Frontal cortex (tissue), 4 donors: ENCODE measurements at places on chromosomes 13 and 19. TPM values are rescaled to one million over a fixed set of nuclear protein-coding genes. Genes with fewer than 3 reads are reported as not detected.

DNA sequence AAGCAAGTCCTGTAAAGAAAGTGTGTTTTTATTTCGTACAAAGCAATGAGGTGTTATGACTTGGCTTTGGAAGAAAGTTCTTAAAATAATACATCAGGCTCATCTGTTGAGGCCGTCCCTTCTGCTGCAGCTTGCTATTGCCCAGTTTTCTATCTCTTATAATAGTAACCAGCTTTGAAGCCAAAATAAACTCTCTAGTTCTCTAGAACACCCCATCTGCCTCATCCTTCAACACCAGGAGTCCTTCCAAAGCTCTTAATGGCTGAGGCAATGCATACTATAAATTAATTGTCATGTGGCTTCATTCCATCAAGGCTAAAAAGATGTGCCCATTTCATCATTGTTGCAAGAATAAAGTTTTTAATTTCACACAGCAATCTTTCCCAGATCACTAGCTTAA, 49.4 kb upstream of the IPO5 start:
- no peak for DNase-seq

IGSF23 gene
- not detected for total RNA-seq

CBY2 gene
- not detected for total RNA-seq

ATP1A3 gene
- total RNA-seq: 149 TPM

- DNase-seq: no peak
Observed at GRCh38 chr13:21657538-21657937, 13.3 kb upstream of the FGF9 start.

DNA sequence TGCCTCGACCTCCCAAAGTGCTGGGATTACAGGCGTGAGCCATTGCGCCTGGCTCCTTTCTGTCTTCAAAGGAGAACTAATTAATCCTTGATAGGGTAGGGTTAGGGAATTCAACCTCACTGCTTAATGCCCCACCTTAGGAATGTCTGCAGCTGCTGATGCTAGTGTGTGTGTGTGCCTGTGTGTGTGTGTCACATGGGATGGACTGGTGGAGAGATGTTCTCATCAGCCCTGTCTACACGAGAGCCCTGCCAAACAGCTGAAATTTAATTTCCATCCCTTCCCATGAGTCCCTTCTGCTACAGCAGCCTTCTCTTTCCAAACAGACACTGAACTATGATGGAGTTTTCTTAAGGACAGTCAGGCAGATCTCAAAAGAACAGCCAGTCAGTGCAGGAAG, 46.5 kb upstream of the CLDN10 start:
- no peak for DNase-seq

OLFM2 gene
- 86.4 TPM for total RNA-seq

DNA sequence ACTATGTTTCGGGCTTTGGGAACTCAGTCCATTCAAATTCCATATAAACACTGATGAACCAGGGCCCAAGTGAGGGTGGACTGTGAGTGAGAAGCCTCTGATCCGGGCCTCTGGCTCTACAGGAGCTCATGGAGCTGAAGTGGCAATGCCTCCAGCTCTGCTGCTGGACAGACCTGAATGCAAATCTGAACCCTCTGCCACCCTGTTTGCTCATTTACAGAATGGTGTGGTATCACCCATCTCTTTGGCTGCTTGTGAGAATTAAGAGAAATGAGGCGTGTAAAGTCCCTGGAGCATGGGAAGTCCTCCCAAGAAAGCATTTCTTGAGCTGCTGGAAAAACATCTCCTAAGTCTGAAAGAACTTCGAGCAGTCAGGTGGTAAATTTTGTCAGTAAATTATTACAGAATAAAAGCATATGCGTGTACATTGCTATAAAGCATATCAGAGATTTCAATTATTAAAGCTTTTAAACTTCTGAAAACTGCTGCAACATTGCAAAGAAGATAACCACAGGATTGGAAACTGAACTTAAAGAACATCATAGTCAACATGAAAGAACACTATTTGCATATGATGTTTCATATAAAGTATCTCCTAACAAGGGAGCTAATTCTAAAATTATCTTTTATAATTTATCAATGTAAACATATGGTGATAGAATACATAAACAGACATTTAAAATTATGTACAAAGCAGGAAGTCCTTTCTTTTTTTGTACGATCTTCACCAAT, 369.0 kb downstream of the UQCRFS1 start:
- no peak for DNase-seq

DNA sequence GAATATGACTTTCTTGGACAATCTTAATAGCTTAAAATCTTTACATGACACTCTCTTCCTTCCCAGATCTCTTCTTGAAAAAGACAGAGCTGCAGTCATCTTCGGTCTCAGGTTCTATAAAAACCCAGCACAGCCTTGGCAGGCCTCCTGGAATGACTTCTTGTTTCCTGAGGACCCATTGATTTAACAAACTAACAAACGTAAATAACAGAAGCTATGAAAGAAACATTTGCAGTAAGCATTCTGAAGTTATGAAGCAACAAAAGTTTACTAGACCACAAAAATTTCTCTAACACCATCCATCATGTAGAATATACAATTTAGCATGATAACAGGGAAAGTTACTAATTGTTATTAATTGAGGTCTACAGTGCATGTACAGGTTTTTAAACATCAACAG, 62.8 kb upstream of the STARD13 start:
- no peak for DNase-seq

DNA sequence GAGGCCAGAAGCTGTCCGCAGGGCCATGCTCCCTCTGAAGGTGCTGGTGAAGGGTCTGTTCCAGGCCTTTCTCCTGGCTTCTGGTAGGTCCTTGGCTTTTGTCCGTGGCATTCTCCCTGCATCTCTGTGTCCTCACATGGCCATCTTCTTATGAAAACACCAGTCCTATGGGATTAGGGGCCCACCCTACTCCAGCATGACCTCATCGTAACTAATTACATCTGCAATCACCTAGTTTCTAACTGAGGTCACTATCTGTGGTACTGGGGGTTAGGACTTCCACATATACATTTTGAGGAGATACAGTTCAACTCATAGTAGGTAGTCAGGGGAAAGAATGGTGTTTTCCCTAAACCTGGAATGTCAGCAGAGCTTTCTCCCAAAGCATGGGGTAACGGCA, 3.1 kb downstream of the C13orf42 start:
- DNase-seq: no peak

DNA sequence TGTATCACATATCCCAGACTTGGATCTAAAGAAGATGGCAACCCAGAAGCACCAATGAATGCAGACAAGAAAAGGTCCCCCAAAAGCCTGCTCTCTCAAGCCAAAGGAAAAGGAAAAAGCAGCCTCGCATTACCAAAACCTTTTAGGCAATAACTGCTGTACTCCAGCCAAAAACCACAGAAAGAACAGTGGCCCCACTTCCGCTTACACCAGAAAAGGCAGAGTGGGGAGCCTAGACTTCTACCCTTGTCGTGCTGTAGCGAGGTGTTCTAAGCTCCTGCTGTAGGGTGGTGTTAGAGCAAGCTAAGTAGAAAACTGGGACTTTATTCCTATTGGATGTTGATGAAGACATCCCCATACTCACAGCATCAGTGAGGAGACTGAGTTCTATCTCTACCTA, 244.0 kb upstream of the RXFP2 start:
- no peak for DNase-seq

DNA sequence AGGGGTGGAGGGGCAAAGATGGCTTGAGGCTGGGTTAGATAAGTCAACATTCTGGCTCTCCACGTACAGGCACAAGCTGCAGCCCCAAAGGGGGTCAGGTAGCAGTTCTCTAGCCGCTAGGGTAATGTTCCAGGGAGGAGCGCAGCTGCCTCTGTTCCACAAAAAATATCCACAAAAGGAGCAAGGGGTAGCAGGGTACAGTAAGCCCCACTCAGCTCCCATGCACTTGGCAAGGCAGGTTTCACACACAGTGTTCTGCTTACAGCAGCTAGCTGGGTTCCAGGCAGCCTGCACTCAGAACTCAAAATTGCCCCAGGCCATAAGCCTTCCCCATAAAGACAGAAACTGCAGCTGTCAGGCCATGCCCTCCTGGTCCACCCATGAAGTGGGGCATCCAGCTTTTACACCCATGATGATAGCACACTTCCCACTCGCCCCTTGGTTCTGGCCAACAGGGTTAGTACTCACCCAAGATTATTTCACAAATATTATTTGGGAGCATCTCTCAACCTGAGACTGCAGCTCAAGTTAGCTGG, 130.0 kb downstream of the CYSLTR2 start:
- DNase-seq: no peak
